ENCODE measurements at places on chromosomes 4 and X.

DNA sequence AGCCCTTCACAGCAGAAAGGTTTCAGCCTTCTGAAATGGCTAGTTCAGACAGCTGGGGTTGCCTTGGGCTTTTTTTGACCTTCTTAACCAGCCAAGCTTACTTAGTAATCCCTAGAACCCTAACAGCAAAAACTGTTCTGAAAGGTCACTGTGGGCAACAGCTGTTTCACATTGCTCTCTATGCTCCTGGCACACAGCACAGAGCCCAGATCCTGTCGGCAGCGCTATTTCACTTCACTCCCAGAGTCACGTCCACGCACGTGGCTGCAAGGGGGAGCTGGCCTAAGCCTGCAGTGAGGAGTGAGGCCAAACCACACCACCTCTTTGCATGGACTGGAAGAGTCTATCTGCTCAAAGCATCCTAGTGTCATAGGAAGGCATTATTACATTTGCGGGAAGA, 32.0 kb upstream of the STS start:
- no peak for DNase-seq

DNA sequence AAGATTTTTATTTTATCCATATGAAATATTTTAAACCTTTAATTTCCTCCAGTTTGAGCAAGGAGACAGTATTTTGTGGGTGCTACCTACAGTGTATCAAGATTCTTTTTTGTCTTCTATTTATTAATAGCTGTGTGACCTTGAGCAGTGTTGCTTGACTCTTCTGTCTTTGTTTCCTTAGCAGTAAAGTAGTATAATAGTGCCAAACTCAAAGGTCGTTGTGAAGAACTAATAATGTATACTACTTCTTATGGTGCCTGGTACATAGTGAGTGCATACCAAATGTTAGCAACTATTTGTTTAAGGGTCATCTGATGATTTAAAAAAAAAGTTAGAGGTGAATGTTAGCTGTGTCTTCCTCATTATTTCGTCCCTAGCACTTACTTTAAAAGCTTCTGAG, 30.5 kb downstream of the SMARCAD1 start:
- no peak for DNase-seq

GRCh38 chr4:41025824-41026223, 188.5 kb downstream of the APBB2 start:
- no peak for DNase-seq

DNA sequence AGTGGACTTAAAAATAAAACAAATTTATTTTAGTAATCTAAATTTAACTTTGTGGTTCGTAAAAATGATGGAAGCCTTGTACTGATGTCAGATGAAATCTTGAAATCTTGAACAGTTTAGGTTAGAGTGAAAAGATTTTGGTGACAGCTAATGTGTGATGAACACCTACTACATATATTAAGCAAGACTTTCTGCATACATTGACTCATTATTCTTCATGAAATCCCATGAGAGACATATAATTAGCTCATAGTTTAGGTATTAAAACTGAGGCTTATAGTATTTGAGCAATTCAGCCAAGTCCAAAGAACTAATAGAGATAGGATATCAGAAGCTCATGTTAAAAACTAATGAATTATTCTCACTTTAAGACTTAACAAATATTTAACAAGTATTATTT, 66.9 kb upstream of the PCDH7 start:
- no peak for DNase-seq

DNA sequence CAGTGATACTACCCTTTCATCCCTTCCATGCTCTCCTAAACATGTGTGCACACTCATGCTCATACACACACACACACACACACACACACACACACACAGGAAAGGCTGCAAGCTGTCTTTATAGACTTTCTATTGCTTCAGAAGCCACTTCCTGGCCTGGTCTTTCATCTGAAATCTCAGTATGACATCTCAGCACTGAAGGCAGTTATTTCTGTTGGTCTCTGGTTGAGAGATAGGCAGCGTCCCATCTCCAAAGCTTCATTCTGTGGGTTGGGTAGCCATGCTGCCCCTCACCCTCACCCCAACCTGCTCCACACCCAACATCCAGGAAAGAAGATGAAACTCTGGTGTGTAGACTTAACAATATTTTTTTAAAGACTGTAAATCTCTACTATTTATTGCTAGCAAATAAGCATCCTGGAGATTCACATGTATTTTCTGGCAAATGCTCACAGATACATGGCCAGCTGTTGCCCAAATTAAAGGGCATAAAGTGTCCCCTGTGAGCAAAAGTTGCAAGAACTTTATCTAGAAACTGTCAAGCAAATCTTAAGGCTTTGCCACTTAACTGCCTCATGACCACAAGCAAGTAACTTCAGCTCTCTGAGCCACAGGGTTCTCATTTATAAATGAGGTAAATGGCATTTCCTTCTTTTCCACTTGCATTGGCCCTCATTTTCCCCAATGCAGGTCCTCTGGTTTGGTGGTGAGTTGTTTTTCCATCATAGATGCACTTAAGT, 189.8 kb upstream of the AFF2 start:
- DNase-seq: peak; percentile 6

DNA sequence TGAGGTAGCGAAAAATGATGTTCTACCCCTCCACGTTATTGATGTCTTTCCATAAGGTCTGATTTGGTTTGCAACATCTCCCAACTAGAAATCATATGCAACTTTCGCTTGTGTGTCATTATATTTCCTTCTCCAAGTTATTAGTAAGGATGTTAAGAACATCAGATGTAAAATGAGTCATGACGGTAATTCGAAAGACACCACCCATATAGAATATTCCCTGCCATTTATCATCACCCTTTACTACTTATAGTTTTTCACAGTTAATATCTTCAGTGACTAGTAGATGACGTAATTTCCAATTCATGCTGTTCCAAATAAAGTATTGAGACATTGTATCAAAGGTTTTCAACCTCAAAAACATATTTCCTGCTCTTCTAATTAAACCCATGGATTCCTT, 146.7 kb upstream of the MAP3K15 start:
- no peak for DNase-seq

GRCh38 chrX:154046940-154047610, 27.4 kb upstream of the IRAK1 start:
- DNase-seq: no peak

DNA sequence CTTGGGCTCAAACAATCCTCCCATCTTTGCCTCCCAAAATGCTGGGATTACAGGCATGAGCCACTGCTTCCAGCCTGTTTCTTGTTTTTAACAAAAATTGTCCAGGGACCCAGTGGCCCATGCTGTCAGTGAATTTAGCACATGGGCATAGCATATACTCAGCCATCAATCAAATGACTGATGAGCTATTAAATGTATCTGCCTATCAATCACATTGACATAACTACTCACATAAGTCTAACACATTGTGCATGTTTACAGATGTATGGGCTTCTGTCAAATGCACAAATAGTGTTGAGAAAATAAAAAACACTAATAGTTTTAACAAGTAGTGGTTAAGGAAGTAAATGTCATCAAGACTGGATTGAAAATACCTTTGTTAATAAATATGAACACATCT, 249.4 kb downstream of the COX18 start:
- DNase-seq: no peak

DNA sequence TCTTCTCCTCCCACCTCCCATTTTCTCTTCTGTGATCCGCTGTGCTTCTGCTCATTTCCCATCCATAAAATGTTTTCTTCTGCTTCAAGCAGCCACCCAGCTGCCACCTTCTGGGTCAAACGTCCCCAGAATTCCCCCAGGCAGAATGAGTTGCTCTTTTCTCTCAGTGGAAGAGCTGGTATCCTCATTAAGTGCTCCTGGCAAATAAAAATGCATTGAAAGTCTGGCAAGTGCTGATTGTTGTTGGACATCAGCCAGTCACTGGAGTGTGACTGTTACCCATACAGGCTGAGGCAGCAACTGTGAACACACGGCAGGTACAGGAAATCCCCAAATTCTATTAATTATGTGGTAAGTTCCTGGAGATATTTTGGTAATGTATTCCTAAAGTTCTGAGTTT, 52.6 kb downstream of the LIMCH1 start:
- no peak for DNase-seq

- no peak for DNase-seq
Measured at GRCh38 chr4:186676531-186677161, 47.0 kb downstream of the FAT1 start.

DNA sequence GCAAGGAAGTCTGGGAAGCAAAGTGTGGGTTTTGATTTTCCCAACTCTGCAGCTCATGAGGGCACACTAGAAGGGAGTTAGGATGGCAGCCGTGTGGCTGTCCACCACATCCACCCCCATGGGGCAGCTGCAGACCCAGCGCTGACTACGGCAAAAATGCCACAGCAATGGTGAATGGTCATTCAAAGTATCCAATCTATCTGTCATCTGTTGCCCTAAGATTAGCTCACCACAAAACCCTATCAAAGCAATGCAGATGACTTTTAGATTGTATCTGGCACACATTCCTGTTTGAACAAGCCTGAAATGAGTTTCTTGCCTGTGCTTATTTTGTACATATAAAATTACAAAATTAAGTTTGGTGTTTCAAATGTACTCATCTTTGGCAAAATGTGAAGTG, 29.7 kb upstream of the HPSE start:
- no peak for DNase-seq

DNA sequence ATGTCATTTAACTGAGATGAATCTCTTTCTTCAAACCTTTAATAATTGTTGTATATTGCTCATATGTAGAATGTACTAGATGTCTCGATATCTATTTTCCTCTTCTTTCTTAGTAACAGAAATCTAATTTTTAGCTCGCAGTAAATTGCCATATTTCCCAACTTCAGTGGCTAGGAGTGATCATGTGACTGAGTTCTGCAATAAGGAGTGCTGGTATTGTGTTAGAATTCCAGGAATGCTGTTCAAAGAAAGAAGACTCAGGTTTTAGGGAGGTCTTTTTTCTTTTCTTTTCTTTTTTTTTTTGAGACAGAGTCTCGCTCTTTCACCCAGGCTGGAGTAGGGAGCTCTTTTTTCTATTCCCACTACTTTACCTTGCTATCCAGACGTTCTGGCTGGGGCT, 81.7 kb downstream of the SLC10A7 start:
- no peak for DNase-seq

GRCh38 chrX:16953606-16954211, 7.3 kb downstream of the REPS2 start:
- DNase-seq: no peak

- DNase-seq: no peak
Measured at GRCh38 chr4:139286186-139286698, 6.2 kb upstream of the MGARP start.

- no peak for DNase-seq
Measured at GRCh38 chrX:55167124-55167803, 52.9 kb upstream of the PAGE5 start.

- DNase-seq: no peak
Measured at GRCh38 chrX:117996408-117996807, 120.2 kb downstream of the KLHL13 start.

DNA sequence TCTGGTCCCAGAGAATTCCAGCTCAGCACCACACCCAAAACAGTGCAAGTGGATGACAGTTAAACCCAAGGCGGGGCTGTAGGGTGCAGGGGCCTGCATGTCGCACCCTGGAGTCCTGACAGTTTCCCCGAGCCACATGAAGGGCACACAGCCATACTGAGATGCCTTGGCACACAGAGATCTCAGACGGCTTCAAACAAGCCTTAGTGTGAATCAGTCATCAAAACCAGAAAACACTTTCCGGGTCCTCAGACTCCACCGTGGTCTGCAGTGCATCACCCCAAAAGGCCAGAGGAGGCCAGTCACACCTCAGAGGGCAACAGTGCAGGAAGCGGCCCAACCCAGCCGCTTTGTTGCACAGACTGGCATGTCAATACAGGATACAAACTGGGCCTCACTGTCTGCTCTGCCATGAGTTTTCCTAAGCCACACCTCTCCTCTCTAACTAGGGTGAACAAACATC, 64.6 kb upstream of the ENPP6 start:
- DNase-seq: no peak

DNA sequence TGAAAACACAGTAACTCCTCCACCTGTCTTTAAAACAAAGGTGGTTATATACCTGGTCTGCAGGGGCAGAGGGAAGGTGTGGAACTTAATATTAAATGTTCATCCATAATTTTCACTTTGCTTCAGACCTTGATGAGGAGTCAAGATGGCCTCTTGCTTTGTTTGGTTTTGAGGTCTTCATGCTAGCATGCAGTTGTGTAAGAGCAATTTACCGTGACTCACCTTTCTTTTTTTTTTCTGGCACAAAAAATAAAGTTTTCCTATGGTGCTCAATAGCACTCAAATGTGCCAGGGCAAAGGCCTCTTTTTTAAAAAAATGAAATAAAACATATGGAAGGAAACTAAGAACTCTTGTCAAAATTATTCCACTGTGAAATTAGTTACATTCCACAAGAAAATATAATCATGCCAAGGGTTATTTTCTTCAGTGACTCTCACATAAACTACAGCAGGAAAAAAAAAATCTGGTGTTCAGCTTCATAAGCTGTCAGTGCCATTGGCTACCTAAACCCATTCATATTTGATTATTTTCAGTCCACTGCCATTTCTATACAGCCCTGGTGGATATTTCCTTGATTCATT, 128.2 kb downstream of the SLC7A11 start:
- no peak for DNase-seq

- no peak for DNase-seq
Measured at GRCh38 chr4:48226199-48226598, 43.4 kb downstream of the TEC start.
